Stimulated activated CD8-positive, alpha-beta memory T cell treated with anti-CD3 and anti-CD28 coated beads, Interleukin-7, amount 100 ng/mL, for 1 hour (primary cell): ENCODE measurements at places on chromosomes 2 and 18.

GRCh38 chr18:45373286-45373880, 241.9 kb upstream of the SLC14A2 start:
- no peak for DNase-seq

- DNase-seq = no peak
Measured at GRCh38 chr2:171541202-171541887, 19.1 kb downstream of the CYBRD1 start.

DNA sequence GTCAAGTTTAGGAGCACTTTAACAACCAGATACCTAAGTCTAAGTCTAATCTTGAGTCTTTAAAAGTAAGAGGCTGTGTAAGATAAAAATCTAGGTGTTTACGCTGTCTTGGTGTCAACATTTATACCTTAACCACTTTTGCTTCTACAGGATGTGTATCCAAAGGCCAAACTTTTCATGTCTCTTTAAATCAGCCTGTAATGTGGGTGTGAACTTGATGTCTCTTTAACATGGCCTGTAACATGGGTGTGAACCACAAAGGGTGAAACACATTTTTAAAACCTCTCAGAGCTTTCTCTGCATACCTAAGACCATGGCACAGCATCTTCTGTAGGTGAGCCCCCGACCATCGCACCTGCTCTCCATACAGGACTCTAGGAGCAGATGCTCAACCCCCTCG, 40.4 kb downstream of the SH3YL1 start:
- DNase-seq = no peak

- no peak for DNase-seq
Measured at GRCh38 chr18:57052173-57052572, 94.7 kb upstream of the BOD1L2 start.

DNA sequence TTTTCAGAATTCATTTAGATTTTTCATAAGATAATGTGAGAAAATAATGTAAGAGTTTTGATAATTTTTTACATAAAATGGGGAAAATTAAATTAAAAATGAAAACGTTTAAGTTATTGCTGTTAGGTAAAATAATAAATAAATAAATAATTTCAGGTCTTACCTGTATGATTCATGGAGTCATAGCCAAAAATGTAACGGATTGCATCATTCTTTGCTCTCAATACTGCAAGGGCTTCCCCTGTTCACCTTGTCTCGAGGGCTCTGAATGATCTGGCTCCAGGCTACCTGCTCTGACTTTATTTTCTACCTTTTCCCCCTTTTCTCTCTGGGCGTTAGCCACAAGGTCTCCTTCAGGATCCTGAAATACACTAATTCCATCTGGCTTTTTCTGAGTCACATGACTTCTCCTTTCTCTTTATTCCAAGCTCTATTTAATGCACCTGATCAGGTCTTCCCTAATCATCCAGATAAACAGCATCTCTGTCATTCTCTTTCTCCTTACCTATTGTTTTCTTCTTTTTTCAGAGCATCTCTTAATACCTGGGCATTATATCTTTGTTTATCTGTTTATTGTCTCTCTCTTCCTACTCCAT, 30.0 kb upstream of the CFAP36 start:
- no peak for DNase-seq

GRCh38 chr2:182186132-182186735, 200.6 kb downstream of the PPP1R1C start:
- DNase-seq = no peak

DNA sequence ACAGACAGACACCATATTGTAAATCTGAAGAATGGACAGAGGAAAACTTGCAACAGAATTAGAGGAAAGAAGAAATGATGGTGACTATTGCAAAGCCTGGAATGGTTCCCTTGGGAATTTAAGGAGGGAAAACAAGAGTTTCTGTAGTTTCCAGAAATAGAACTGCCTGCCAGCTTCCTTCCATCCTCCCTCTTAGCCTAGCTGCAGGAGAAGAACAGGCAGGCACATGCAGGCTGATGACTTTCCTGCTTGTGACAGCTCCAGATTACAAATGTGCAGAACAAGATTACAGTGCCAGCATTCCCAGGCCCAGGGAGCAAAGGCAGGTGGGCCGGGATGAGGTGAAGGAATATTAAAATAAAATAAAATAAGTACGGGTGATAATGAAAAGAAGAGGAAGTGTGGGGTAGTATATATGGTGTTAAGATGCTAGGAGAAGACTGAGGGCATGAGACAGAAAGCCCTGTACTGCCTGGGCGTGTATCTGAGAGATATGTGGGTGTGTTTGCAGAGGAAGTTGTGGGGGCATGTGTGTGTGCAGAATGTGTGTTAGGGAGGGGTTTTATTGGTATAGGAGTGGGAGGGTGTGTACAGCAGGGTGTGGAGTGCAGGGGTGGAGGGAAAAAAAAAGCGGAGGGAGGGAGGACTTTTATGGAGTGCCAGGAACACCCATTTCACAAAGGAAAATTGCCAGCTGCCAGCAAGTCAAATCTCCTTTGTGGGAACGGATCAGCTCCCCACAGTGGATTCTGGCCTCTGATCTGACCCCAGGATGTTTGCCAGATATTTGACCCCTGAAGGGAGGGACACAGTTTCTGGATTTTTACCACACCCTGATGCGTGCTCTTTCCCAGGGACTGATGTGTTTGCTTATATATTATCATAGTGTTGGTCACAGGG, 43.9 kb upstream of the NEMP2 start:
- DNase-seq = no peak

GRCh38 chr2:190746971-190747761, 98.3 kb downstream of the NAB1 start:
- no peak for DNase-seq

- DNase-seq = no peak
Measured at GRCh38 chr2:170969030-170969429, 40.0 kb downstream of the GORASP2 start.

DNA sequence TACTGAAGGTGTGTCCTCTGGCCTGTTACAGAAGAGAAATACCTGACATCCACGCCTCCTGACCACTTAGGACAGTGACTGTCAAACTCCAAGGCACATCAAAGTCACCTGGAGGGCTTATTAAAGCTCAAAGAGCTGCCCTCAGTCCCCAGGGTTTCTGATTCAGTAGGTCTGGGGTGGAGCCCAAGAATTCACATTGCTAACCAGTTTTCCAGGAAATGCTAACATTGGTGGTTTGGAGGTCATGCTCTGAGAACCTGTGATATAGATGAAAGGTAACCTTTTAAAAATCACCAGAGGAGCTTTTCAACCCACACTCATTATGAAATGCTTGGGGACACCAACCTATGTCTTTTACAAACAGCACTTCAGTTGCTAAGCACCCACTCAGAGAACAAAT, 172.3 kb downstream of the ALK start:
- no peak for DNase-seq

DNA sequence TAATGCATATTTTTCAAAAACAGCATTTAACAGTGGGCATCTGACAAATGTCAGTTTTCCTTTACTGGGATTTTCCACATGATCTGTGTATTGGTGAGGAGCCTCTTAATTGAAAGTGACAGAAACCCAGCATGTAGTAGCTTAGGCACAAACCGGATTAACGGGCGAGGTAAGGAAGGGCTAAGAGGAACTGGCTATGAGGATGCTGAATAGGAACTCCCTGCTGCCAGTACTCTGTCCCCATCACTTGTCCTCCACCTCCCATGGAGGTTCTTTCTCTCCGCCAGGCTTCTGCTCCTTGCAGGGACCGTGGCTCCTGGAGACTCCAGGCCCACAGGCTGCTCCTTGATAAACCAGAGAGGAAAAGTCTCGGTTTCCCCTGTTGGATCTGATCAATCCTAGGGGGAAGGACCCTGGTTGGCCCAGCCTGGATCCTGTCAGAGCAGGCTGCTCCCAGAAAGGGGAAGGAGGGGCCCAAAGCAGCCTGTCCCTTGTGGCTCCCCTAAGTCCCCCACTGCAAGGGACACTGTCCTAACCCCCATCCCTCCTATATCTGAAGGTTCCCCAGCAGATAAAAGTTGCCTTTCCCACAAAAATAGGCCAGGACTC, 10.3 kb downstream of the TEX44 start:
- no peak for DNase-seq

DNA sequence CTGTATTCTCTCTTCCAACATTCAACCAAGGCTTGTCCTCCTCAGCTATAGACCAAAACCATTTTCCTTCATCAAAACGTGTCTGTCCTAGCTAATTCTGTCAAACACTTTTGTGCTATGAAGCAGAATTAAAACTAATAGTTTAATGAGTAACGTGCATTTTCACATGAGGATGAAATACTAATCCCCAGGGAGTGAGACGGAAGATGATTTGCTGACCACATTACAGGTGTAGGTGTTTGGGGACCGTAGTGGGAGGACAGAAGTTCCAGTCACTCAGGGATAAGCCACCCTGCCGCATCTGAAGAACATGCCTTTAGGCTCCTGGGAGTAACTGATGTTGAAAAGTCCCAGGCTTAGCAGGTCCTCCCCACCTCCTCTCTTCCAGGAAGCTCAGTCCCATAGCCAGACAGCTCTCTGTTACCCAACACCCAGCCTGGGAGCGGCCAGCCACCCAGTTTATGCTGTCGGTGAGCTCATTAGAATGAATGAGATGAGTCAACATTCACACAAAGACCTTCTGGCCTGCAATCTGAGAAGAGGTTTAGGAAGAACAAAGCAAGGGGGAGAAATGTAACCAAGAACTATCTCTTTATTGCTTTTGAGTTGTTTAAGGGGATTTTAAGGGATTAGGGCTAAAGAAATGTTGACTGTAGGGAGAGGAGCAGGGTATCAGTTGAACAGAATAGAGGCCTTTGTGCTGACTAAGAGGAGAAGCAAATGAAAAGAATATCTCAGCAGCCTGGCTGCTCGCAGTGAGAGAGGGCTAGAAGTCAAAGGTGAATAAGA, 122.5 kb downstream of the FOXI3 start:
- no peak for DNase-seq

DNA sequence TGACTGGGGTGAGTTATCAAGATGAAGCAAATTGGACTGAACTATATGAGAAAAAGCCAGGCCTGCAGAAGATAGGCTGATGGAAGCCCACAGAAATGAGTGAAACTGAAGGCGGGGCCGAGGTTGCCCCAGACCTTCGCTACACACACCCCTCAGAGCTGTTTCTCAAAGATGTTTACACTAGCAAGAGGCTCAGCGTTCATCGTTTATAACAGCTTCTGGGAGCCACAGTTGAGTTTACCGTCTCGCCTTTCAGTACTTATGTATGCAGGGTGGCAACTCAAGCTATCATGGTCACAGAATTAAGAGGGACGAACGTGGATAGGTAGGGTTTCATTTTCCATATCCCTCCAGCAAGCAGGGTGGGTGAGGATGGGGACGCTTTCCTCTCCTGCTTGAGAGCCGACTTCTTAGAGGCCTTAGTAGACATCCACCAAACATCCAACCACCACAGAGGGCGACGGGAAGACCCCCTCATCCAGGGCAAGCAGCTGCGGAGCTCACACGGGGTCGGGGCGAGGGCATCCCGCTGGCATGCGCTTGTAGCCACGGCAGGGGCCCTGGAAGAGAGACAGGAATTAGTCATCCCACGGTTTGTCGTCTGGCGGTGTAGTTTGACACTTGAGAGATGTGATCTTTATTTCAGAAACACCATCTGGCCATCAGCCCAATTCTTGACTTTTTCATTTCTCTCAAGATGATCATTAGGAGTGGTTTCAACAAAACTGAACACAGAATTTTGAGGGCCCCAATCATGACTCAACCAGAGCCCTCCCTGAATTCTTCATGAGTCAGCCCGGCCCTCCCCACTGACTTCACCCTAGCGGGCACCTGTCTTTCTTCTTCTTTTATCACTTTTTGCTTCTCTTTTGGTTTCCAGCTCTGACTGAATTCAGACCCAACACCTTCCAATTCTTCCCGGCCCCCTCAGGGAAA, 109.1 kb upstream of the CTDP1 start:
- no peak for DNase-seq

GRCh38 chr2:229856413-229856812, 65.4 kb downstream of the TRIP12 start:
- no peak for DNase-seq

GRCh38 chr2:1925928-1926327, 181.6 kb upstream of the PXDN start:
- DNase-seq = no peak

DNA sequence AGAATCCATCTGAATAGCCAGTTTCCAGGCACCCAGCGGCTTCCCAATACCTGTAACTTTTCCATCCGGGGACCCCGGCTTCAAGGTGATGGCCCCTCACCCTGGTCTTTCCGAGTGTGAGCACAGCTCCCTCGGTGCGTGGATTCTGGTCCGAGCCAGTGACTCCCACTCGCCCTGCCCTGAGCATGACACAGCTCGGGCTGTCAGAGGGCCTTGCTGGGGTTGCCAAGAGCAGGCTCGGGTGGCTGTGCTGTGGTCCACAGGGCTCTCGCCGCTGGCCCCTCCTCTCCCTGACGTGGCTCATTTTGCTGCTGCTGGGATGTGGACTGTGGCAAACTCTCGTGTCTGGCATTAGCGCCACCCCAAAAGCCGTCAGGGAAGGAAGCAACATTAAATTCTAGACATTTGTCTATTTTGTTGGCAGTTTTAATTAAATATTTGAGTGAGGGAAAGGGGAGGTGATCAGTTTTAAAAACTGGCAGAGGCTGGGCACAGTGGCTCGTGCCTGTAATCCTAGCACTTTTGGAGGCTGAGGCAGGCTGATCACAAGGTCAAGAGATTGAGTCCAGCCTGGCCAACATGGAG, 5.6 kb upstream of the ESPNL start:
- DNase-seq = no peak

DNA sequence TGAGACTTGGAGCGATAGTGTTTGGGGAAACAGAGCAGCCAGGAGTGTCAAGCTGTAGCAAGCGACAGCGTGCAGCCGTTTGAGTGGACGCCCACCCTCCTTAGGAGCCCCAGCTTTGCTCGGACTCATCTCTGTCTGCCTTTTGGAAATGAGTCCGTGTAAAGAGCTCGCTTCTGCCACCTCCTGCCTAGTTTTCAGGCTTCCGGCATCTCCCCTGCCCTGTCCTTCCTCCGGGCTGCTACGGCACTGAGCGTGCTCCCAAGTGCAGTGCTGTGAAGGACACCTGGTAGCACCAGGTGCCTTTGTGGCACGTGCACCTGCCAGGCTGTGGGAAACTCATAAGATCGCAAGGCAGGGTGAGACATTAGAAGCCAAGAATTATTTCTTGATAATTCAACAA, 117.1 kb downstream of the RNF144A start:
- DNase-seq = no peak

DNA sequence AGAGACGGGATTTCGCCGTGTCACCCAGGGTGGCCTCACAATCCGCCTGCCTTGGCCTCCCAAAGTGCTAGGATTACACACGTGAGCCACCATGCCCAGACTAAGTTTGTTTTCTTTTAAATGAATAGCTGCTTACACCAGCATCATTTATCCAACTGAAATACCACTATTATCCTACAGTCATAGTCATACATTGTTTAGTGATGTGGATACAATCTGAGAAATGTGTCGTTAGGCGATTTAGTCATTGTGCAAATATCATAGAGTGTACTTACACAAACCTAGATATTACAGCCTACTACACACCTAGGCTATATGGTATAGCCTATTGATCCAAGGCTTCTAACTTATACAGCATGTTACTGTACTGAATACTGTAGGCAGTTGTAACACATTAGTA, 10.3 kb downstream of the ZC3H15 start:
- no peak for DNase-seq
